Hematopoietic multipotent progenitor cell treated with erythropoietin and hydrocortisone succinate and interleukin-3 and kit ligand, for 4 days (in vitro differentiated cells): ENCODE measurements at places on chromosomes 11 and 22.
A peak's percentile ranks its signal among the peaks of the same experiment; 100 is the strongest.

DNA sequence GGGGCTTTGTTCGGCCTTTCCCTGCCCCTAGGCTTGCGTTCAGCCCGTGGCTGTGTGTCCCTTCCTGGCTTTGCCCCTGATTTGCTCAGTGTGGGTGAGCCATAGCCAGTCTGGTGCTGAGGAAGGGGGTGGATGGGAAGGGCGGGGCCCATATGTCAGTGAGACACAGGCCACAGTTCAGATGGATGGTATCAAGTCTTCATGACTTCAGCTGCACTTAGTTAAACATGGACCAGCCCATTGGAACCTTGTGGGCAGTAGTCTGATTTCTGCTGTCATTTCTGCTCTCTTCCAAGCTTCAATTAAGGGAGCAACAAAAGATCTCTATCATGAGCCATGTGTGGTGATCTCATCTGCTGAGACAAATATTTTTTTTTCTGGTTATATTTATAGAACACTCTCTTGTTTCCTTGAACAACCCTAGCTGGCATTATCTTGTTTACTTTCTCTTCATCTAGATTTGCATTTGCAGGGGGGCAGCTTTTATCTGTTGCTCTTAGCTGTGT is 21.6 kb upstream of the PEX26 start:
- DNase-seq = peak; percentile 67

DNA sequence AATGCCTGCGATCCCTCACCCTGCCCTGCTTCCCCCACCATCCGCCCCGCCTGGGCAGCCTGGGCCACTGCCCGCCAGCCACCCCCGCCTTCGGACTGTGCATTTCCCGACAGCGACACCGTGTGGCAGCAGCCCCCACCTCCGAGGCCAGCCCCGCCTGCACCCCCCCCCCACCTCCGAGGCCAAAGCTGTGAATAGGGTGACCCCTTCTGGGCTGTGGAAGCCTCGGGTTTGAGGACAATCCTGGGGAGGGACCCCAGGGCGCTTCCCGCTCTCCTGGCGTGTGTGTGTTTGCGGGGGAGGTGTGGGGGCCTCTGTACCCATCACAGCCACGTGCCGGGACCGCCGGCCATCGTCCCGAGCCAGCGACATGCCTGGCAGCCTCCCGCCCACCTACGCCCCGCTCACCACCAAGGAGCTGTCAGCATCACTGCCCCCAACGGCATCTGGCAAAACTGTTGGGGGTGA is 33.8 kb upstream of the PPARA start:
- peak; percentile 95 for DNase-seq

DNA sequence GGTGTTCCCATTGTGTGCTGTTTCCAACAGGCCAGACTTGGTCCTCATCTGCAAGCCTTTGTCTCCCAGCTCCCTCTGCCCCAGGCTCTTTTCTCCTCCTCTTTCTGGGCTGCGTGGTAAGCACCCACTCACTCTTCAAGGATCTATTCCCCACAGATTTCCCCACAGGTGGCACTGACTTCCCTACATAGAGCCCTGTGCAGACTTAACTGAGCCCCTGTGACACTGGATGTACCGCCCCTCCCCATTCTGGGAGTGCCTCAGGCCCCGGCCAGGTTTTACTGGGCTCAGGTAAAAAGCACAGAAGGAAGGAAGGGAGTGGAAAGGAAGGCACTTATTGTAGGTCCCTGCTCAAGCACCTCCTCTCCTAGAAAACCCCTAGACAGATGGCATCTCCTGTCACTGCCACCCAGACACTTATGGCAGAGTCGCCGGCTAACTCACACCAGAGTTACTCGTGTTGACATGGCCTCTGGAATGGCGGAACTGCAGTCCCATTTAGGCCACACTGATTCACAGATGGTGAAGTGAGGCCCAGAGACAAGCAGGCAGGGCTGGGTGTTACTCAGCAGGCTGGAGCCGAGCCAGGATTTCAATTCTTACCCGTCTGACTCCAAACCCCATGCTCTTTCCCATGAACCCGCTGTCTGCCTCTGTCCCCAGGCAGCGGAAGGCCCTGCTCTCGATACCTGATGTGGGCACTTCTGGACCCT is 47.2 kb downstream of the LRRC32 start:
- no peak for DNase-seq

- no peak for DNase-seq
Observed at GRCh38 chr11:57942808-57943207, 80.9 kb upstream of the OR9Q1 start.

- DNase-seq = no peak
Observed at GRCh38 chr11:28632338-28632737, 524.1 kb downstream of the METTL15 start.

- no peak for DNase-seq
Observed at GRCh38 chr22:33697640-33698039, 222.6 kb downstream of the LARGE1 start.

GRCh38 chr11:36447947-36448346 is 62.1 kb downstream of the TRAF6 start:
- DNase-seq = no peak

DNA sequence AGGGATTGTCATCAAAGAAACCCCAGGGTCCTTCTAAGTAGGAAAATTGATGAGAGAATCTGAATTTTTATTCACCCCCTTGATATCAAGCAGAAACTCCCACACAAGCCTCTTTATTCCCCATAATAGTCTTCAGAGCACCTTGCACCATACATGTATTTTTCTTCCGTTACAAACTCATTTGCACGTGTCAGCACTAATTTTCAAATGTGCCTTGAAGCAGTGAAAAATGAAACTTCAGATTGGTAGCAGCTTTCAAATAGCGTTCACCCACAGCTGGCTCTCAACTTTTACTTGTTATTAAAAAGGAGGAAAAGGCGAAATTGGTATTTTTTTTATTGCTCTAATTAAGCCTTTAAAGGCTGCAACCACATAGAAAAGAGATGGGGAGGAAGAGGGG is 343.0 kb upstream of the TENM4 start:
- no peak for DNase-seq

- no peak for DNase-seq
Observed at GRCh38 chr11:3148990-3149851, 15.9 kb downstream of the OSBPL5 start.

GRCh38 chr11:12413141-12414052 is 36.0 kb downstream of the PARVA start:
- DNase-seq = no peak

GRCh38 chr11:108122166-108122628 is 830 bp downstream of the ACAT1 start:
- peak; percentile 29 for DNase-seq

- peak; percentile 77 for DNase-seq
Observed at GRCh38 chr11:30364139-30364836, 41.4 kb downstream of the ARL14EP start.

GRCh38 chr11:7520981-7521487 is 7.2 kb downstream of the PPFIBP2 start:
- DNase-seq = no peak

DNA sequence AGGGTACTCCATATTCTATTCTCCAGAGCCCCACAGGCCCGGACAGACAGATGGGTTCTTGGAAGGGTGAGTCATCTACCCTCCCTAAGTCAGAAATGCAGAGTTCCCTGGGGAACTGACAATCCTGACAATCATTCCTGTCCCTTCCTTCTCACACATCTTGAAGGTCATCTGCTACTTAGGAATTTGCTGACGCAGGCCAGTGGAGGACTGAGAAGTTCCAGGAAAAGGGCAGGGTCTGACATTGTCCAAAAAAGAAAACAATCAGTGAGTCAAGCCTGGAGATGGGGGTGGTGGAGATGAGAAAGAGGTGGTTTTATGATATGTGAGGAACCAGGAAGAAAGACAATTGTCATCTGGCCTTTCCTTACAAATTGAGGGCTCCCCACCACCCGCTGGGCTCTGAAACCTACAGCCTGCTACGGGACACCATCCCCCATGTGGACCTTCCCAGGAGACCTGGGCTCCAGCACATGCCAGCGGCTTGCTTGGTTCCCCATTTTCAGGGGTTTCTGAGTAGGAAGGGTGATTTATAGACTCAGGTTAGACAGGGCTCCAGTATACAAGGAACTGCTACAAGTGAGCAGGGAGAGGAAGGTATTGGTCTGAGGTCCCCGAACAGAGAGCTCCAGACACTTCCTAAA is 12.9 kb downstream of the CD59 start:
- DNase-seq = peak; percentile 59

- DNase-seq = no peak
Observed at GRCh38 chr11:2106583-2107209, 32.5 kb downstream of the IGF2 start.

DNA sequence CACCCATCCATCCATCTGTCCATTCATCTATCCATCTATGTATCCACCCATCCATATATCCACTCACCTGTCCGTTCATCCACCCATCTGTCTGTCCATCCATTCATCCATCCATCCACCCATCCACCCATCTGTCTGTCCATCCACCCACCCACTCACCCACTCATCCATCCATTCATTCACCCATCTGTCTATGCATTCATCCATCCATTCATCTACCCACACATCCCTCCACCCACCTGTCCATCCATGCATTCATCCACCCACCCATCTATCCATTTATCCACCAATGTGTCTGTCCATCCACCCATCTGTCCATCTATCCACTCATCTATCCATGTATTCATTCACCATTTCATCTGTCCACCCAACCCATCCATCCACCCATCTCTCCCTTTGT is 33.3 kb downstream of the NADSYN1 start:
- DNase-seq = no peak

DNA sequence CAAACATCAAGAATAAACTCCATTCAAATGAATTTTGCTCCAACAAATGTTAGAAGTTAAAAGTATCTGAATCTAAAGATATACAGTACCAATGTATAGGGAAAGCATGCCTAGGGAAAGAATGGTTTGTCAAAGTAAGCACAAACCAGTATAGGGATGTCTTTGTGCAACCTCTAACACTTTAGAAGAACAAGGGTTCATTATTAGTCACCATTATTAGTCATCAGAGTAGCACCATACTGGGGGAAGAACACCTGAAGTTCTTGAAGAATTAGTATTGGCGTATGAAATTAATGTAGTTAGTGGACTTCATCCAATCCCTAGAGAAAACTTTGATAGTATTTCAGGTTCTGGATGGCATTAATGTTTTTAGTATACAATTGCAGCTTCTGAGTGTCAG is 943.7 kb downstream of the METTL15 start:
- DNase-seq = no peak

- DNase-seq = no peak
Observed at GRCh38 chr11:120141768-120142423, 4.0 kb upstream of the TRIM29 start.

DNA sequence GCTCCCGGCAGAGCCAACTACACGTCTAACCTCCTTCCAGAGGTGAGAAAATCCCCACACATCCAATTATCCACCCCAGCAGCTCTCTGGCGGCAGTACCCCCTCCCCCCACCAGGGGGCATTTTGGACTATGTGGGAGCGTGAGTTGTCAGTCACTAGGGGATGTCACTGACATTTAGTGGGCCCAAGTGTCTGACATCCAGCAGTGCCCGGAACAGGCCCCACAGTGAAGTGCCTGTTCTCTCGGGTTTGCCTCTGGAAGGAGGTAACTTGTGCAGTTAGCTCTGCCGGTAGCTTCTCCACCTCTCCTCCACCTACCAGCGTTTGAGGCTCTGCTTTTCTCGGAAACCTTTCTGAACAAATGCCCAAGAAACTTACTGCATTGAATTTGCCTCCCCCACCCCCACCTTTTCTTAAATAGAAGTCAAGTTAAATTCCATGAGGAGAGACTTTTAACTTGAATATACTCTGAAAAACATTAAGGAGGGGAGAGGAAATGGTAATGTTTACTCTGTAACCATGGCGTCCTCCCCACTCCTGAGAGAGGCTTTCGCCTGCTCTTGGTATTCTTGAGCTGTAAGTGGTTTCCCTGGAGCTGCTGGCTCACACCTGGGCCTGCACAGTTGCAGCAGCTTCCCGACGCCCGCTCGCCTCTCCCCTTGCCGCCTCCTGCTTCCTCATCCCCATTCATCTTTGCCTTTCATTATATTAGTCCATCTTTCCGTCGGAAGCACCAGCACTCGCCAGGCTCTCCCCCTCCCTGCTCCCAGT is 112.8 kb downstream of the WNT7B start:
- peak; percentile 80 for DNase-seq

DNA sequence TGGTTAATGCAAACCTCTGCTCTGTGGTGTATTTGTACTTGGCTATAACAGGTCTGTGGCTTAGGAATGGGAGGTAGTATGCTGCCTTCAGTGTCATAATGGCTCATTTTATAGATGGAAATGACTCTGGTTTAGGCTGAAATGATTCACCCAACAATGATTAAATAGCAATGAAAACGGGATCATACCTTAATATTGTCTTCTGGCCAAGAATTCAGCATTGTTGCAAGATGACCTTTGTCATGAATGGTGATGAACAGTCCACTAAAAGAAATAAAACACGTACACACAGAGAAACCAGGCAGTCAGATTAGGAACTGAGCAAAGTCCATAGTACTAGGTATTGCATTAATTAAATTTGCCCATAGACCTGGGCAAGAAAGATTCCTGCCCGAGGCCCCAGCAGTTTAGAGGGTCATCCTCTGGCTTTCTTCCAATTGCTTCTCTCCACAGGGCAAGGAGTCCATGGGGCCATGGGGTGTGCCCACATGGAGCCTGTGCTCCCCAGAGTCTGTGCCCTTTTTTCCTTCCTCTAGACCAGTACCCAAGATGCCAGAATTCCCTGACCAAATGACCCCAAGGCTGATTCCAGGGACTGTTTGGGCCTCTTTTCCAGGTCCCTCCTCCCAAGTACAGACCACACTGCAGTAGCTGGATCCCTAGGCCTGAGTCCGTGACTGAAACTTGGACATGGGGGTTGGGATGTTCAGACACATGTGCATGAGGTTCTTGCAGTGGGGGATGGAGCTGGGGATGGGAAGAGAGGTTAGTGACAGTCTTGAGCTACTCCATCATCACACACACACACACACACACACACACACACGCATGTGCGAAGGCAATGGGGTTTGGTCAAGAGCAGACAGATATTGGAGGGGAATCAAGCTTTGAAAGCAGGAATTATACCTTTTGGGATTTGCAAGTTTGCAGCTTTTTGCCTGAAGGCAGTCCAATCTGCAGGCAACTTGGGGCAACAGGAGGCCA is 134.2 kb downstream of the CCDC81 start:
- DNase-seq = no peak

DNA sequence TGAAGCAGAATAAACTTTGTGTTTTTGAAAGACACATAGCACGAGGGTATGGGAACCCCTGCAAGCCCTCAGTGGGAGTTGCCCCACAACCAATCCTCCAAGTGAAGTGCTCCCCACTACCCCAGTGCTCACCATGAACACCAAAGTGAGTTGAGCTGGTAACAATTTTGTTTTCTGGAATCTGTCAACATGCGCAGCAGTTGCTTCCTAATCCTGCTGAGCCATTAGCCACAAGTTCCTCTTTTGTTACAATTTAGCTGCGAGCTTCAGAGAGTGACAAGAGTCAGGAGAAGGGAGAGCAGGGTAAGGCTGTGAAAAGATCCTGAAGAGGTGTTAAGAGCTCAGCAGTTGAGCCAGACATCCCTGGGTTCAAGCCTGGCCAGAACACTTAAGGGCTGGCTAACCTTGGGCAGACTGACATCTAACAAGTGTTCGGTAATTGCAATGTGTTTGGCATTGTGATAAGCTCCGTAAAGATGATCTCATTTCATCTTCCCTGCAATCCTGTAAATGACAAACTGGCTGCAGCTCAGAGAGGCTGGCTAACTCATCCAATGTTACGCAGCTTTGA is 24.1 kb upstream of the ASPHD2 start:
- peak; percentile 92 for DNase-seq
